ENCODE measurements at places on chromosomes 7 and 10. TPM values are rescaled to one million over a fixed set of nuclear protein-coding genes. Genes with fewer than 3 reads are reported as not detected.

Gene HECW1
- total RNA-seq: 1.0 TPM

DNA sequence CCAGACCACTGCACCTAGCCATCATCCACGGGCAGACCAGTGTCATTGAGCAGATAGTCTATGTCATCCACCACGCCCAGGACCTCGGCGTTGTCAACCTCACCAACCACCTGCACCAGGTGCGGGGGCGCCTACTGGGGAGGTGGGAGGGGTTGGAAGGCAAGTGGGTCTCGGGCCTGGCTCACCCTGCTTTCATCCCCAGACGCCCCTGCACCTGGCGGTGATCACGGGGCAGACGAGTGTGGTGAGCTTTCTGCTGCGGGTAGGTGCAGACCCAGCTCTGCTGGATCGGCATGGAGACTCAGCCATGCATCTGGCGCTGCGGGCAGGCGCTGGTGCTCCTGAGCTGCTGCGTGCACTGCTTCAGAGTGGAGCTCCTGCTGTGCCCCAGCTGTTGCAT lies 4.6 kb downstream of the NFKB2 start:
- H3K27ac ChIP-seq: no peak overlapping the region
- no peaks in the 10 kb centered on the region for H3K4me1 ChIP-seq
- H3K4me3 ChIP-seq: no peak overlapping the region

DNA sequence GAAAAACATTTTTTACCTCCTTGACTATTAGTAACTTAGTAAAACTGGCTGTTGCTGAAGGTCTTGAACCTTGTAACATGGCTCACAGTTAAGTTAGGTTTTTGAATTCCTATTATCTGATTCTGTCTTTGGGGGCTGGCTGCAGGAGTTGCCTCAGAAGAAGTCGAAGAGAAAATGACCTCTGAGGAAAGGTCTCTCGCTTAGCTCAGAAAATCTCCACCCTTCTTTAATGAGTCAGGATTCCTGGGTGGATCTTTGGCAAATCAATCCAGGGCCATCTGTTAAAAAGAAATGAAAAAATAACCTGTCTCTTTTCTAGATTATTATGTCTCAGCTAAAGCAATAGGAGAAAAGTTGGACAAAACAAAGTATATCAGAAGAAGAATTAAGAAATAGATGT lies 267.8 kb upstream of the SEMA3C start:
- no peak overlapping the region for H3K27ac ChIP-seq
- no peaks in the 10 kb centered on the region for H3K36me3 ChIP-seq
- H3K4me1 ChIP-seq: peaks cover 2% of the 10 kb centered on the region
- H3K27me3 ChIP-seq: no peaks in the 10 kb centered on the region

DNA sequence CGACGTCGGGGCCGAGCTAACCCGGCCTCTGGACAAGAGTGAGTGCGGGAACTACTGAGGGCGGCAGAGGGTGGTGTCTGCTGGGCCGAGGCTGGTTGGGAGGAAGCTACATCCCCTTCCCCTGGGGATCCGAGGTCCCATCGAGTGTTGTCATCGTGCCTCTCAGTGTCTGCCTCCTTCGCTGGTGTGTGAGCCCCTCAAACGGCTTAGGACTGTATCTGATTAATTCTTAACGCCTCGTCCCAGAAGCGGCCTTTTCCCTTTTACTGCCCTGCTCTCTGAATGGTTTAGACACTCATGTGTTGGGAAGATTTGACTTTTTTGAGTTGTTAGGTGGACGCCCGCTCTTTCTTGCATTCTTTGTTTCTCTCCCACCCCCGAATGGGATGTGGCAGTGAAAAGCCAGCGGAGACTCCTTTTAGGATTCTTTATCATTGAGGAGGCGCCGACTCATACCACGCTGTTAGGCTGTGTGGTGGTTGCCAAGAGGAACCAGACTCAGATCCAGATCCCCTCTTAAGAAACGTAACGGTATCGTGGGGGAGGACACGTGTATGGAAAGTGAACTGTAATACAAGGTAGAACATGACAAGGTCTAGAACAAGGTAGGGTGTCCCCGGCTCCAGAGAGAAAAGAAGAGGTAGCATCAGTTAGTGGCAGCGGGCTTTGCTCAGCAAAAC lies 631 bp downstream of the SUPV3L1 start:
- DNase-seq: peak; percentile 57
- H3K36me3 ChIP-seq: no peaks in the 10 kb centered on the region
- H3K4me3 ChIP-seq: peak overlapping the region; percentile 46
- no peak overlapping the region for H3K27ac ChIP-seq
- H3K27me3 ChIP-seq: no peaks in the 10 kb centered on the region
- H3K4me1 ChIP-seq: no peaks in the 10 kb centered on the region

DNA sequence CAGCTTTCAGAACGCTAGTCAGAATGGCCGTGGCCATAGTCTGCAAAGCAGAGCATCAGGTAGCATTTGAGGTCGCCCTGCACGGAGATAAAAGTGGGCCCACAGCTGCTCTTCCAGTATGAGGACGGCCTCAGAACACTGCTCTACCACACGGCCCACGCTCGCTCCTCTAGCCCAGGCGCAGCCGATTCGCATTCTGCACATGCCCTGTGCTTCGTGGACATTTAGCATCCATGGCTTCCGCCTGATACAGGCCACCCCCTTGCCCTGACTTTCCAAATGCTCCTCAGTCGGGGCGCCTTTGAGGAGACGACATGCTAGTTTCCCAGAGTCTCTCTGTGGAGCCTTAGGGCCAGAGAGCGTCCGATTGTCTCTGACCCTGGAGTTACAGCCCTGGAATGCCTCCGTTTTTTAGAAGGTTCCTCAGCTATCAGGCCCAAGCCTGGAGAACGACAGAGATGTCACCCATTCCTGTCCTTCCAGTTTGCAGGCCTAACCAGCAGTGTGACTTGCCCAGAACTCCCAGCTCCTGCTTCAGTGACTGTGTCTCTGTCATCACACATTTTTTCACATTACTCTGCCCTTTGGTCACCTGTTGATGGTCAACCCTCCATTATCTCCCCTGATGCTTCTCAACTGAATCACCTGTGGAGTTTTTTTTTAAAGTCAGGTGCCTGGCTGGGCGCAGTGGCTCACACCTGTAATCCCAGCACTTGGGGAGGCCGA lies 14.3 kb downstream of the STRA8 start:
- no peaks in the 10 kb centered on the region for H3K27me3 ChIP-seq
- H3K4me3 ChIP-seq: no peak overlapping the region
- no peak for DNase-seq
- H3K4me1 ChIP-seq: no peaks in the 10 kb centered on the region

Gene SH3PXD2A
- total RNA-seq: 69.1 TPM

- H3K4me3 ChIP-seq: no peak overlapping the region
- H3K27ac ChIP-seq: no peak overlapping the region
- no peaks in the 10 kb centered on the region for H3K36me3 ChIP-seq
- no peaks in the 10 kb centered on the region for H3K27me3 ChIP-seq
- no peak for DNase-seq
- peaks cover 4% of the 10 kb centered on the region for H3K4me1 ChIP-seq
Measured at GRCh38 chr10:102435529-102436233, 3.3 kb upstream of the CUEDC2 start.

- H3K4me3 ChIP-seq: no peak overlapping the region
- H3K36me3 ChIP-seq: no peaks in the 10 kb centered on the region
- no peak overlapping the region for H3K27ac ChIP-seq
Measured at GRCh38 chr10:89540420-89540949, 5.1 kb upstream of the SLC16A12 start.

- H3K36me3 ChIP-seq: no peaks in the 10 kb centered on the region
- peaks cover 1% of the 10 kb centered on the region for H3K27me3 ChIP-seq
- no peaks in the 10 kb centered on the region for H3K4me1 ChIP-seq
- H3K27ac ChIP-seq: no peak overlapping the region
- no peak overlapping the region for H3K4me3 ChIP-seq
Measured at GRCh38 chr10:17292375-17292774, 64.3 kb downstream of the VIM start.

DNA sequence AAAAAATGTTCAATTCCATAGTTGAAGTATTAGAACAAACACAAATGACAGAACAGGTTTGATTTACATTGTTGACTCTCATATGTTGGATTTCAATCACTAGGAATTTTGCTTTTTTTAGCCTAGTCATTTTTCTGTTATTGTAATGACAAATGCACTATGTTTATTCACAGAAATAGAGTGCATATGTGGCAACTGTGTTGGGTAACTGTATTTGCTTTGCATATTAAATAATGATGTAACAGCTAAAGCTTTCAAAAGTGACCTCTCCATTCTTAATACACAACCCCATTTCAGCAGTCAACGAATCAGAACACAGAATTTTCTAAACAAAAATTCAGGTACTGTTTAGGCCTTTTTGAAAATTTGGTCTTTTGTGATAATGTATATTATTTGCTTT lies 54.0 kb upstream of the SLC26A5 start:
- no peaks in the 10 kb centered on the region for H3K4me1 ChIP-seq
- H3K36me3 ChIP-seq: no peaks in the 10 kb centered on the region
- H3K27me3 ChIP-seq: no peaks in the 10 kb centered on the region
- no peak overlapping the region for H3K4me3 ChIP-seq
- no peak for DNase-seq

- peaks cover 5% of the 10 kb centered on the region for H3K4me1 ChIP-seq
- no peak overlapping the region for H3K4me3 ChIP-seq
- H3K36me3 ChIP-seq: no peaks in the 10 kb centered on the region
- DNase-seq: no peak
Measured at GRCh38 chr10:88158526-88159122, 295.2 kb downstream of the PTEN start.

DNA sequence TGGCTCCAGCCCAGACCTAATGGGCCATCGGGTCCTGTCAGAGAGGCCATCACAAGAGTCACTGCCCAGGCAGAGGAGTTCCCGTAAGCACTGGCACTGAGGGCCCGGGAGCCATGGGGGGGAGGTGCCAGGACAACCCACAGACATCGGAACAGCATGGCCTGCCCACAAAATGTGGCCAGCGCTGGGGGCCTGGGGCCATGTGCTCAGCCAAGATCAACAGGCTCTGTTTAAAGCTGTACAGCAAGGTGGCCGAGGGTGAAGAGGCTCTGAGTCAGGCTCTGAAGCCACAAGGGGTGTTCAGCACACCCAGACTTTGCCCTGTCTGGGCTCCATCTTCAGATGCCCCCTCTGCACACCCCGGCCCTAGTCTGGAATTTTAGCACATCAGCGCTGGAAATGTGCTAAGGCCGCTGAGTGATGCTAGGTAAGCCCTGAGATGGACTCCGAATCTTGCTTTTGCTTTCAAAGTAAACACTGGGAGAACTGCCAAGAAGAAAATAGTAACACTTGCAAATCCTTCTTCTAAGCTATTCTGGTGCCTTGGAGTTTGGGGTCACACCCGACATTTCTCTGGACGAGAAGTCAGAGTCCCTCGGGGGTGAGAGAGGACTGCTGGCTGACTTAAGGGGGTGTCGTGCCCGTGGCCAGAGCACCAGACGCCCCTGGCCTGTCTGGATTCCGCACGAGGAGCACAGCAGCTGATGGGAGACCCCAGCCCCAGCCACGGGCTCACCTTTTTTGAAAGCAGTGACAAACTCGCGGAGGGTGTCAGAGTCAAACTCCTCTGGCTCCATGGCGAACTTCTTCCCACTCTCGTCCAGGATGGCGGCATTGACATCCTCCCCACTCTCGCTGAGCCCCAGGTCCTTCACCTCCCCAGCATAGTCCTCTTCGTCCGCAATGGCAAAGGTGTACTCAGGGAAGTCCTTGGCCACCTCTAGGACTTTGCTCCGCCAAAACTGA lies 23.6 kb downstream of the PDIA4 start:
- H3K27me3 ChIP-seq: no peaks in the 10 kb centered on the region
- H3K27ac ChIP-seq: no peak overlapping the region
- no peaks in the 10 kb centered on the region for H3K36me3 ChIP-seq
- no peak overlapping the region for H3K4me3 ChIP-seq
- peak; percentile 69 for DNase-seq

- H3K4me1 ChIP-seq: no peaks in the 10 kb centered on the region
- no peak overlapping the region for H3K4me3 ChIP-seq
- no peak overlapping the region for H3K27ac ChIP-seq
Measured at GRCh38 chr10:20521186-20521585, 375.9 kb downstream of the NEBL start.

Gene ZNF107
- 7.1 TPM for total RNA-seq

Gene SLC18A3
- not detected for total RNA-seq
